Stimulated activated CD4-positive, alpha-beta T cell treated with anti-CD3 and anti-CD28 coated beads, Interleukin-12 subunit alpha, Interleukin-12 subunit beta, amount 100 ng/mL, for 24 hours (primary cell): ENCODE measurements at places on chromosomes 4 and X.

DNA sequence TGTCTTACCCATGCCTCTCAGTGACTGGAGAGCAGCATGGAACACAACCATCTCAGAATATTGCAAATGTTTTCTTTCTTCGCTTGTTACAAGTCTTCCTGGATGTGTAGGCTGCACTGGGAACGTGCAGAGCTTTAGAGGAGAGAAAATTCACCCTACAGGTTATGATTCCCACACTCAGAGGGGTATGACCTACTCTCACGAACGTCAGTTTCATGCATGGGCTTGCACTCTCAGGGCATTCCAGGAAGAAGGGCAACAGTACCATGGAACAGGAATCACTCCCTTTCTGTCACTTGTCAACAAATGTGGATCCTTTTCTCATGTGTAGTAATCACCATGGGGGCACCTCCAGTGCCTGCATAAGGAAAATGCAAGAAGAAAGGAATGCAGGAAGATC is 75.8 kb downstream of the NBDY start:
- no peak for DNase-seq

GRCh38 chrX:108426262-108426661 is 12.0 kb downstream of the COL4A6 start:
- DNase-seq = no peak

GRCh38 chr4:142817442-142817841 is 28.7 kb downstream of the INPP4B start:
- DNase-seq = peak; percentile 9

DNA sequence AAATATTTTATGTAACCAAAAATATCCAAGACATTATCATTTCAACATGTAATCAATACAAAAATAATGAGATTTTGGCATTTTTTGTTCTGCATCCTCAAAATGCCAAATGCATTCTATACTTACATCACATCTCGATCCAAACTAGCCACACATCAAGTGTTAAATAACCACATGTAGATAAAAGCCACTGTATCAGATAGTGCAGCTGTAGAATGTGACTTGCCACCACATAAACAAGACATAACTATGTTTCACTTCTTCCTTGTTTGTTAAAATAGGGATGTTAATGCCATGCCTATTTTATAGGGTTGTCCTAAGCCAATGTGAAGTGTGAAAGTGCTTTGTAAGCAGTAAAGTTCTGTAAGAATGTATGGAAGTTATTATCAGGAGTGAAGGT is 20.9 kb downstream of the INTS6L start:
- DNase-seq = no peak

GRCh38 chr4:139851639-139852038 is 186.0 kb downstream of the MGST2 start:
- no peak for DNase-seq
